ENCODE measurements at places on chromosomes 6 and 20.

DNA sequence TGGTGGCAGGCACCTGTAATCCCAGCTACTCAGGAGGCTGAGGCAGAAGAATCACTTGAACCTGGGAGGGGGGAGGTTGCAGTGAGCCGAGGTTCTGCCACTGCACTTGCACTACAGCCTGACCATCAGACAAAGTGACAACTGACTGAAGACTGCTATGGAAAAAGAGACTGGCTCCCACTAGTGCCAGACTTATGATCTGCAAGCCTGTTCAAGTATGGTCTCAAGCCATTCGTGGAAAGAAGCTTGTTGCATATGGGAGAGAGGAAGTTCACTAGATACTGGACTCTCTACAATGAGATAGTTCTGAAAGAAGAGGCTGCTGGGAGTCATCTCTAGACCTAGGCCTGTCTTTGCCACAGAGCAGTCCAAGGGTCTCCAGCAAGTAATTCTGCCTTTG lies 26.7 kb downstream of the MDN1 start:
- DNase-seq = peak; percentile 42

GRCh38 chr6:156699017-156699421 lies 78.2 kb upstream of the ARID1B start:
- DNase-seq = no peak

DNA sequence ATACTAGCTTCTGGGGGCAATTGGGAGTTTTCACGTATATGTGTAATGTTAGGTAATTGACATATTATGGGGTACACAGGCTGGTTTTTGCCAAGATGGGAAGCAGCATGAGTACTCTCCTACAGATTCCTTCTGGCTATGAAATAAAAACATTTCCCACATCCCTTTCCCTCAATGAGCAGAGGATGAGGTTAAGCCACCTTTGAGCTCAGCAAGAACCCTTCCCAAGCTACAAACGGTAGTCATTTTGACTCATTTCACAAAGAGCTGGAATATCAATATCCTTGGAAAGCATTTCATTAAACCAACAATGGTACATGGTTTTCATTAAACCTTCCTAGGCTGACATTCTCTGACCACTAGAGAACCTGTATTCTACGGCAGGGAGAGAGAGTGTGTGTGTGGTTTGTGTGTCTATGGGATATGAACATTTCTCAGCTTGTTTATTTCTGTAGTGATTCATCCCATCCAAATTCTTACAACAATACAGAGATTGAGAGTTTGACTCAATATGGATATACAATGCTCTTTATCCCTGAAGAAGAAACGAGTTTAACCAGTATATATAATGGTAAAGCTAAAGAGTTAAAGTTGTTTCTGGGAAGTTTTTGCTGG lies 119.5 kb downstream of the ARHGAP18 start:
- DNase-seq = no peak

GRCh38 chr6:83221276-83221675 lies 28.1 kb downstream of the RWDD2A start:
- DNase-seq = peak; percentile 42

DNA sequence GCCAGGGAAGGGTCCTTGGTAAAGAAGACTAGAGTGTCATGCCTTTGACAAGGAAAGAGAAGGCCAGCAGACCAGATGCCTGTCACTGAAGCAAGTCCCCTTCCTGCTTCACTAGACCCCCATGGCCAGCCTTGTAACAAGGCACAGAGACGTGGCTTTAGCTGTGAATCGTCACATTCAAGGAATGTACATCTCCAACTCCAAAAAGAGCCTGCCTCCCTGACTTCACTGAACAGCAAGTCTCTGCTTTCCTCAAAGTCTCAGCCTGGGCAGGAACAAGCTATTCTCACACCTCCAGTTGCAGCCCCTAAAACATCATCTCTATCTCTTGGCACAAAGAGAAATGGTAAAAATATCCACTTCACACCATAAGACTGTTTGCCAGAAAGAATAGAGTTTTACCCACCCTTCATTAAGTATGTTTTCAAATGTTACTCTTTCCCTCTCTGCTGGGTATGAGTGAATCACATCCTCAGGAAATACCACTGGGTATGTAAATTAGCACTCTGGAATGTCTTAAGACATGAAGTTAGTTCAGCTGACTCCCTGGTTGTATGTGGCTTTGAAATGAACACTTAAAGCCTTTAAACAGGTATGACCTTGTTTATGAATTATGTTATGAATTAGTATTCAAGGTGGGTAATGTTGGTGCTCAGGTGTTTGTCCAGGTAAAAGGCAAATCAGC lies 46.4 kb upstream of the NT5E start:
- DNase-seq = no peak

DNA sequence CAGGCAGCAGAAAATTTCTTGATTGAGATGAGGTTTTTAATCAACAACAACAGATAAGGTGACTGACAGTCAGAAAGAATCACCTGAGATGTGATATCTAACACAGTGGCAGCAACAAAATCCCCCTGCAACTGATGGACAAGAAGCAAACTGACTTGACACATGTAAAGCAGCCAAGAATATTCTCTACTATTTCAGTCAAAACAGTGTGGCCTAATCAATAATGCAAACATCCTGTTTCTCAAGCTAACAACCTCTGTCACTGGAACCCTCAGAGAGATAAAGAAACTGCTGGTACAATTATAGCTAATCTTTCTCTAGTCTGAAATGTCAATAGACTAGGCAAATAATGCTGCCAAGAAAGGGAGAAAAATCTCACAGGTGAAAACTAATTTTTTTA lies 4.6 kb upstream of the CGA start:
- no peak for DNase-seq

GRCh38 chr6:89270951-89271721 lies 44.0 kb downstream of the GABRR2 start:
- DNase-seq = no peak

DNA sequence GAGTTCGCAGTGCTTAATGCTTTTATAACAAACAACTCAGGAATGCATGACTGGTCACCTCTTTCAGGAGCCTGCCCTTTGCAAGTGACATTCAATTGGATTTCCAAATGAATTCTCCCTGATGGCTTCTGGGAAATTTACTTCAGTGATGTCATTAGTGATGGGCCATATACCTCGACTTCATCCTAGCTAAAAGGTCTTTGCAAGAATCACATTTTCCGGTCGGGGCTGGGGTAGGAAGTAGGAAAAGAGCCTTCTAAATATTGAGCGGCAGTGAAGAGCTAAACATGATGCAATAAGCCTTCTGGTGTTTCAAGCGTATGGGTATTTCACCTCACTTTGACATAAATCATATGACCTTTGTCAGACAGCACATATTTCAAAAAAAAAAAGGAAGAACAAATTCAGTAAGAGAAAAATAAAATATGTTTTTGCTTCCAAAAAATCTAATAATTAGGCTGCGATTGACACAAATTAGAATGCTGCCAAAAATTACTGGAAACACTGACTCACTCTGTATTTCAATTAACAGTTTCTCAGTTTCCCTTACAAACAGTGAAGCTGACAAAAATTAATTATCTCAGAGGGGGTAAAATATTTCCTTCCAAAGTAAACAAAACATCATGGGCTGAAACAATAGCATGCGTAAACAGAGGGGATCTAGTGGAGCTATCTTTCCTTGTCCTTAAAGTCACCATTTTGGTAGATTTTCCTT lies 39.8 kb downstream of the ADTRP start:
- DNase-seq = no peak

DNA sequence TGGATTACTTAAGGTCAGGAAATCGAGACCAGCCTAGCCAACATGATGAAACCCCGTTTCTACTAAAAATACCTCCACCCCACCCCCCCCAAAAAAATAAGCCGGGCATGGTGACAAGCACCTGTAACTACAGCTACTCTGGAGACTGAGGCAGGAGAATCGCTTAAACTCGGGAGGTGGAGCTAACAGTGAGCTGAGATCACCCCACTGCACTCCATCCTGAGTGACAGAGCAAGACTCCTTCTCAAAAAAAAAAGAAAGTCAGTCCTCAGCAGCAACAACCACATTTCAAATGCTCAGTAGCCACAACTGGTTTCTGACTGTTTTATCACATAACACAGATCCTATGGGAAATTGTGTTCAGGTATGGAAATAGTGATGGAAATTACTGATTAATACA lies 135.3 kb downstream of the HFE start:
- DNase-seq = no peak

DNA sequence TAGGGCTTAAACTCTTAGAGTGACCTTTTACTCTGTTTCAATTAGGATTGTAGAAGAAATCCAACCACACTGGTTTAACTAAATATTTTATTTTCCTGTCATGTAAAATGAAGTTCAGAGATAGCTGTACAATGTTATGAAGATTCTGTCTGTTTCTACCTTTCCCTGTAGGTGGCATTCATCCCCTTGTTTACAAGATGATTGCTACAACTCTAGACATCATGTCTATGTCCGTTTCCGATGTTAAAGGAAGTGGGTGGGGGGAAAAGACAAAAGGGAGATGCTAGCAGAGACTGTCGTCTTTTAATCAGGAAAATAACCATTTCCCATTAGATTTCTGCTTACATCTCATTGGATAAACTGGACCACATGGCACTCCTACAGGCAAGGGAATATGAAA lies 30.9 kb upstream of the RIMS1 start:
- no peak for DNase-seq

- DNase-seq = no peak
Measured at GRCh38 chr6:98836962-98837944, 2.9 kb downstream of the POU3F2 start.

- no peak for DNase-seq
Measured at GRCh38 chr6:105909106-105909505, 177.0 kb upstream of the PRDM1 start.

- no peak for DNase-seq
Measured at GRCh38 chr6:51411496-51412125, 592.9 kb downstream of the TFAP2B start.

- DNase-seq = no peak
Measured at GRCh38 chr6:90460051-90460450, 126.8 kb downstream of the MAP3K7 start.

DNA sequence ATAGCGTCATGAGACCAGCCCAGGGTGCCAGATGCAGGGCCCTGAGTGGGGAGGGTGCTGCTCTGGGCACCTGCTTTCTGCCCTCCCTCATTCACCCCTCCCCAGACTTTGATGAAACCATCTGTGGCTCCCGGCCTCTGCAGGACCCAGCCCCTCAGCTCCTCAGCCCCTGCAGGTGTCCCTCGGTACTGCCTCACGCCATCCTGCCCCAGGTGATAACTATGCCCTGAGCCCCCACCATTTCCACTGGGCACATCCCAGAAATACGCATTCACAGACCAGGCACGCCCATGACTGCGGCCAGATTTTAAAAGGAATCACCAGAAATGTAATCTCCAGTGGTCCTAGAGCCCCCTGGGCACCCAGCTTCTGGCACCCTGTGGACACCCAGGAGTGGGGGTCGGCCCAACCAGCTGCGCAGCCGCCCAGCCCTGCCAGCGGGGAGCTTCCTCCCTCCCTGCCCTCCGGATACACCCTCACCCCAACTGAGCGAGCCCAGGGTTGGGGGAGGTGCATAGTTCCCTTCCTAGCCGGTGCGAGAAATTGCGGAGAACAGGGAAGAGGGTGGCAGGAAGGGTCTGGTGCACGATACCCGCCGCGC lies 615 bp upstream of the NTSR1 start:
- no peak for DNase-seq

DNA sequence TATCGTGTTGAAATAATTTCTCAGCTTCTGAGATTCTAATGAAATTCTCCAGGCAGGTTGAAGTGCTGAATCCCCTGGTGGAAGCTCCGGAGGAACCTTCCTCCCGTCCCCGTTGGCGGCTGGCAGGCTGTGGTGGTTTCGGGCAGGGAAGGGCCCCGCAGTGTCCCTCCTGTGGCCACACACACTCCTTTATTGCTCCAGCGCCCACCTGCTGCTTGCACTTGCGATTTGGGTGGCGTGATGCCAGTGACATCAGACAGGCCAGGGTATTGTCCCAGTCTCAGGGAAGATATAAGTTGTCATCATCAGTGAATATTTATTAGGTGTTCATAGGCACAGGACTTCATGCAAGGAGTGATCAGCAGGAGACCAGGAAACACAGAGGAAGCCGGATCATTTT lies 530.4 kb downstream of the QKI start:
- DNase-seq = no peak

DNA sequence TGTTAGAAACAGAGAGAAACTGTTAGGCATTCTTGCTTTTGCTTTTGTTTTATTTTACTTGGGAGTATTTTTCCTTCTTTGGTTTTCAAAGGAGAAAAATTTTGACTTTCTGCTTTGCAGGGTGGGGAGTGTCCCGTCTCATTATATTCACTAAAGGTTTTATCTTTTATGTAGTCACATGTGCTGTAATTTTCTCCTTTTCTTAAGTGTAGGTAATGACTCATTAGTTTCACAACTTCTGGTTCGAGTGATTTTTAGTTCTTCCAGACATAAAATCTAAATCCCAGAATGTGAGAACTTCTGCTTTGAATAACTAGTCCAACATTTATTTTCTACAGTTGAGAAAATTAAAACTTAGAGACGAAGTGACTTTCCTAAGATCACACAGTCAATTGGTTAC lies 37.7 kb downstream of the ADGRF1 start:
- DNase-seq = no peak

DNA sequence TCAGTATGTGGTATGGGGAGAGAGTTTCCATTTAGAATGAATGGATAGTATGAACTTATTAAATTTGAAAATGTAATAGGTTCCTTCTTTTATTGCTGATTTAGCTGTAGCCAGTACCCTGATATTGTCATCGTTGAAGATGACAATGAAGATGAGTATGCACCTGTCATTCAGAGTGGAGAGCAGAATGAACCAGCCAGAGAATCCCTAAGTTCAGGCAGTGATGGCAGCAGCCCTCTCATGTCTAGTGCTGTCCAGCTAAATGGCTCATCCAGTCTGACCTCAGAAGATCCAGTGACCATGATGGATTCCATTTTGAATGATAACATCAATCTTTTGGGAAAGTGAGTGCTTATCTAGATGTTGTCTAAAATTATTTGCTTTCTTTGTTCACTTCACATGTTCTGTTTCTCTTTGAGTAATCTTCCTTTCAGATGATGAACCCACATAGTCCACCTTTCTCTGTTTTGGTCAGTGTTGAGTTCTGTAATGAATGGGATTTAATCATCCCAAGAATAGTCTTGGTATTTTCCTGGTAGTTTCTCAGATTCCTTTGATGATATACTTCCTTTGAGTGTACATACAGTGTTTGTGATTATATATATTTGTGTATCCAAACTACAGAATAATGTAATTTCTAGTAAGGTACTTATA lies 23.3 kb downstream of the HSF2 start:
- no peak for DNase-seq

Measured in Caco-2 (cell line).